Suprapubic skin (tissue), 4 donors: ENCODE measurements at places on chromosomes 1 and 21. TPM values are rescaled to one million over a fixed set of nuclear protein-coding genes. Genes with fewer than 3 reads are reported as not detected.

GRIK1 gene
- 0.13 TPM for total RNA-seq

CRNN gene
- total RNA-seq = 12.6 TPM

FCRL1 gene
- not detected for total RNA-seq

SLC35E2B gene
- 54.6 TPM for total RNA-seq

ZNF496 gene
- total RNA-seq = 19.5 TPM

- no peaks in the 10 kb centered on the region for H3K27me3 ChIP-seq
- H3K36me3 ChIP-seq = no peaks in the 10 kb centered on the region
- no peak overlapping the region for H3K27ac ChIP-seq
- peaks cover 16% of the 10 kb centered on the region for H3K4me1 ChIP-seq
- no peak for DNase-seq
Measured at GRCh38 chr1:228842094-228842775, 107.0 kb downstream of the RHOU start.

- H3K36me3 ChIP-seq = no peaks in the 10 kb centered on the region
- H3K4me3 ChIP-seq = no peak overlapping the region
- H3K27me3 ChIP-seq = no peaks in the 10 kb centered on the region
- H3K4me1 ChIP-seq = peaks cover 3% of the 10 kb centered on the region
- no peak overlapping the region for H3K27ac ChIP-seq
Measured at GRCh38 chr21:34510148-34511142, 1.6 kb downstream of the KCNE1 start.

DNA sequence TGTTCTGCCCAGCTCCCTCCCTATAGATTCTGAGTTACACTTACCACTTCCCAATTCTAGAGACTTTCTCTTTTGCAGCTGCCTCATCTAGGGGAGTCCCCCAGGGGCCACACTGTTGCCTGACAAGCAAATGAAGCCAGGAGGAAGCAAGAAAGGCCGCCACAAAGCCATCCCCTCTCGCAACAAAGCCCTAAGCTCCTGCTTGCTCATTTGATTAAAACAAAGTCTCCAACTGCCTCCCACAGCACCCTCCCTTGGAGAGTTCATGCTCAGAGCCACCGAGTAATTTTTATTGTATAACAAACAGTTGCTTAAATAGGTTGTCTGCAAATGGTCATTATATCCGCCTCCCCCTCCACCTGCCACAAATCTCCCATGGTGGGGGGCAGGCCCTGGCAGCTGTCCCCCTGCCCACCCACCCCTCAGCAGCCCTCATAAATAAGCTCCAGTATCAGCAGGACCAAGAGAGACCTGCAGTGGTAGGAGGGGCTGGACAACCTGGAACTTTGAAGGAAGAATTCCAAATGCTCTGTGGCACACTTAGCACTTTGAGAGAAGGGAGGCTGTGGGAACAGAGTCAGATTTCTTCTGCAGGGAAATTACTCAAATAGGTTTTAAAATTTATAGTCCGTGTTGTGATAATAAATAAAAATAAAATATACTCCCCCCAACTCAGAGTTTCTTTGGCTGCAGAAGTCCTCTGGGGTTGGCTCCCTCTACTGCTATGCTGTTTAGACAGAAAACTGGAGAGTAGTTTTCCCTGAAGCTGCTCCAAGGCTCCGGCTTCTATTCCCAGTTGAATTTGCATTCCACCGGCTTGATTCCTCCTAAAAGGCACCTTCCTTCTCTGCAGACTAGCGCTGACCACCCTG, 237.5 kb downstream of the TTLL7 start:
- H3K27ac ChIP-seq = no peak overlapping the region
- H3K27me3 ChIP-seq = no peaks in the 10 kb centered on the region
- H3K4me3 ChIP-seq = no peak overlapping the region
- H3K4me1 ChIP-seq = no peaks in the 10 kb centered on the region

GRCh38 chr1:102118150-102118549, 121.4 kb upstream of the OLFM3 start:
- H3K4me1 ChIP-seq = no peaks in the 10 kb centered on the region
- H3K36me3 ChIP-seq = no peaks in the 10 kb centered on the region
- H3K4me3 ChIP-seq = no peak overlapping the region
- no peak for DNase-seq
- no peaks in the 10 kb centered on the region for H3K27me3 ChIP-seq

GRCh38 chr1:110114784-110115183, 2.5 kb downstream of the UBL4B start:
- peaks cover 3% of the 10 kb centered on the region for H3K4me1 ChIP-seq
- no peak overlapping the region for H3K27ac ChIP-seq
- H3K27me3 ChIP-seq = peaks cover 7% of the 10 kb centered on the region
- no peaks in the 10 kb centered on the region for H3K36me3 ChIP-seq

- DNase-seq = no peak
- H3K4me3 ChIP-seq = no peak overlapping the region
- H3K27ac ChIP-seq = no peak overlapping the region
- H3K27me3 ChIP-seq = no peaks in the 10 kb centered on the region
- no peaks in the 10 kb centered on the region for H3K4me1 ChIP-seq
Measured at GRCh38 chr1:174110053-174110452, 49.3 kb upstream of the RABGAP1L start.

GRCh38 chr1:10649517-10650201, 146.8 kb downstream of the CASZ1 start:
- no peak for DNase-seq
- no peak overlapping the region for H3K4me3 ChIP-seq
- peaks cover 53% of the 10 kb centered on the region for H3K36me3 ChIP-seq
- no peak overlapping the region for H3K27ac ChIP-seq

DNA sequence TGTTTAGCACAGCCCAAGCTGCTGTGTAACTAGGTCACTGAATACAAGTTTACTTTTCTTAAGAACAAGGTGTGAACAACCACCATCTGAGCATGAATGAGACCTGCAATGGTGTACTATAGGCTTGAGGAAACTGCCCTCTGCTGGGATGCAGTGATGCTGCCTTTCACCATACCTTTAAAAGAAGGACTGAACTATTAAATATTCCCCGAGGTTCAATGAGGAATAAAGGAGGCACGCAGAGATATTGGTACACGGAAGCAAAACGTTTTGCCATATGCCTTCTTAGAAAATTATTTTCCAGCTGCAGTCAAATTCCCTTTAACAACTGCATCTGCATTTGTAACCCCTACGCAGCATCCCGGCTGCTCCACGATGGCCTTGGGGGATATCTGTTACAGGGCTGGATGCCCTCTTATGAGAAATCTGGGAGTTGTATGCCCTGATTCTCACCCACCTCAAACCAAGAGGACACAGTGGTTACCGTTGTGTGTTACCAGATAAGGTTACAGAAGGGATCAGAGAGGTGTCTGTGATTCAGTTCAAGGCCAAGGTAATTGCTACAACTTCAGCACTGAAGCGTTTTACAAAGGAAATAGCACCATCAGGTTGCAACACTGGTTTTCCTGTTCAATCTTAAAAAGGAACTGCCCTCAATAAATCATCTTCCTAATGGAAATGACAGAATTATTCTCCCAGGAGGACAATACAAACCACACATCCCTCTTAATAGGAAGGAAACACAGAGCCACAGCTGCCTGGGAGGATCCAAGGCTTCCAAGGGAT, 470.5 kb downstream of the LTN1 start:
- H3K27ac ChIP-seq = no peak overlapping the region
- H3K27me3 ChIP-seq = no peaks in the 10 kb centered on the region
- H3K4me3 ChIP-seq = no peak overlapping the region
- H3K36me3 ChIP-seq = no peaks in the 10 kb centered on the region
